Thymus (tissue), 14 donors: ENCODE measurements at places on chromosomes 6 and 20. TPM values are rescaled to one million over a fixed set of nuclear protein-coding genes. Genes with fewer than 3 reads are reported as not detected.

DNA sequence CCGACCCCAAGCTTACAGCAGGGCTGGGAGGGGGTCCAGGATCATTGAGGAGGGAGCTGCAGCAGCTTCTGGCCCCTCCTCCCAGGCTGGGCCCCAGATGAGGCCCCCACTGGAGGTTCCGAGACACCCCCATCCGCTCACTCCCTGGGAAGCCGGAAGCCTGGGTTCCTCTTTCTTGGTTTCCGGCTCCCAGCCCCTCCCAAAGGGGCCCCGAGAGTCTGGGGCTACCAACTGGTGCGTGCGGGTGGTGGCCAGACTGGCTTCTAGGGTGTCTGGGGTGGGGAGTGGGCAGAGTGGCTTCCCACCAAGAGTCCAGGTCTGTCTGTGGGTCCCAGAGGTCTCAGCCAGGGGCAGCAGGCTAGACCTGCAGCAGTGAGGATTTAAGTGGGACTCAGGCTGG lies 2.2 kb downstream of the RGS19 start:
- peak; percentile 65 for DNase-seq
- H3K4me3 ChIP-seq, result peak overlapping the region; percentile 71
- H3K27ac ChIP-seq, result peak overlapping the region; percentile 85
- peaks cover 35% of the 10 kb centered on the region for H3K36me3 ChIP-seq
- H3K4me1 ChIP-seq, result peaks cover 27% of the 10 kb centered on the region

GRCh38 chr6:35647400-35647799 lies 41.3 kb downstream of the FKBP5 start:
- DNase-seq, result no peak
- H3K36me3 ChIP-seq, result peaks cover 16% of the 10 kb centered on the region
- no peaks in the 10 kb centered on the region for H3K4me1 ChIP-seq
- H3K4me3 ChIP-seq, result no peak overlapping the region

- no peak for DNase-seq
- no peak overlapping the region for H3K27ac ChIP-seq
- H3K36me3 ChIP-seq, result no peaks in the 10 kb centered on the region
Observed at GRCh38 chr20:11311659-11312224, 606.0 kb upstream of the BTBD3 start.

- DNase-seq, result no peak
- H3K4me1 ChIP-seq, result no peaks in the 10 kb centered on the region
- H3K27me3 ChIP-seq, result no peaks in the 10 kb centered on the region
- no peak overlapping the region for H3K4me3 ChIP-seq
- no peak overlapping the region for H3K27ac ChIP-seq
Observed at GRCh38 chr6:82589509-82590206, 226.0 kb downstream of the TPBG start.

DNA sequence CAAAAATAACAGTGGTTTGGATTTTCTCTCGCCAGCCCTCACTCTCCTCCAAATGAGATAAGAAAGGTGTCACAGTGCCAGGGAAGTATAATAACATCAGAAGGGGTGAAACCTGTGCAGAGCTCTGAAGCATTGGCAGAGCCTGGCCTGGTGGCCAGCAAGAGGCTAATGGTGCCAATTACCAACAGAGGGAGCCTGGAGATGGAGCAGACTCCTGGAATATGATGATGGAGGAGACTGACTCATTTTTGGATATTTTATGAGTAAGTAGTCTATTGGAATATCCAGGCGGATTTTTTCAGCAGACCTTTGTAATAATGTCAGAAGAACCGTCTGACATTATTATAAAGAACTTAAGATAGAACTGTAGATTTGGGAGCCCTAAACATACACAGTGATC lies 442.6 kb upstream of the MARCKS start:
- no peaks in the 10 kb centered on the region for H3K4me1 ChIP-seq
- H3K36me3 ChIP-seq, result no peaks in the 10 kb centered on the region
- H3K27me3 ChIP-seq, result no peaks in the 10 kb centered on the region

DNA sequence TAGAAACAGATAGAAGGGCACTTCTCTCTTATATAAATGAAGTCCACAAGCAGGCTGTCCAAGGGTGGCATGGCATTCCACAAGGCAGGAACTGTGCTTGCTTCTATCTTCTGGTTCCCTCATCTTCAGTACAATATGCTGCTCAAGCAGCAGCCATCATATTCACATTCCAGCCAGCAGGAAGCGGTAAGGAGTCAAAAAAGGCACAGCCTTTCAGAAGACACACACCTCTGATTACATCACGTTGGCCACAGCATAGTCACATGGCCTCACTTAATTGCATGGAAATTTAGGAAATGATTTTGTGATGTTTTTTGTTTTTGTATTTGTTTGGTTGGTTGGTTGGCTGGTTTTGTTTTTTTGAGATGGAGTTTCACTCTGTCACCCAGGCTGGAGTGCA lies 19.0 kb downstream of the REM1 start:
- no peaks in the 10 kb centered on the region for H3K36me3 ChIP-seq
- no peak for DNase-seq
- no peaks in the 10 kb centered on the region for H3K27me3 ChIP-seq
- no peak overlapping the region for H3K27ac ChIP-seq
- H3K4me1 ChIP-seq, result no peaks in the 10 kb centered on the region
- no peak overlapping the region for H3K4me3 ChIP-seq

- H3K27ac ChIP-seq, result no peak overlapping the region
- H3K4me1 ChIP-seq, result no peaks in the 10 kb centered on the region
- no peak for DNase-seq
- no peak overlapping the region for H3K4me3 ChIP-seq
- no peaks in the 10 kb centered on the region for H3K27me3 ChIP-seq
- H3K36me3 ChIP-seq, result no peaks in the 10 kb centered on the region
Observed at GRCh38 chr20:36854348-36855240, 21.3 kb upstream of the TLDC2 start.

DNA sequence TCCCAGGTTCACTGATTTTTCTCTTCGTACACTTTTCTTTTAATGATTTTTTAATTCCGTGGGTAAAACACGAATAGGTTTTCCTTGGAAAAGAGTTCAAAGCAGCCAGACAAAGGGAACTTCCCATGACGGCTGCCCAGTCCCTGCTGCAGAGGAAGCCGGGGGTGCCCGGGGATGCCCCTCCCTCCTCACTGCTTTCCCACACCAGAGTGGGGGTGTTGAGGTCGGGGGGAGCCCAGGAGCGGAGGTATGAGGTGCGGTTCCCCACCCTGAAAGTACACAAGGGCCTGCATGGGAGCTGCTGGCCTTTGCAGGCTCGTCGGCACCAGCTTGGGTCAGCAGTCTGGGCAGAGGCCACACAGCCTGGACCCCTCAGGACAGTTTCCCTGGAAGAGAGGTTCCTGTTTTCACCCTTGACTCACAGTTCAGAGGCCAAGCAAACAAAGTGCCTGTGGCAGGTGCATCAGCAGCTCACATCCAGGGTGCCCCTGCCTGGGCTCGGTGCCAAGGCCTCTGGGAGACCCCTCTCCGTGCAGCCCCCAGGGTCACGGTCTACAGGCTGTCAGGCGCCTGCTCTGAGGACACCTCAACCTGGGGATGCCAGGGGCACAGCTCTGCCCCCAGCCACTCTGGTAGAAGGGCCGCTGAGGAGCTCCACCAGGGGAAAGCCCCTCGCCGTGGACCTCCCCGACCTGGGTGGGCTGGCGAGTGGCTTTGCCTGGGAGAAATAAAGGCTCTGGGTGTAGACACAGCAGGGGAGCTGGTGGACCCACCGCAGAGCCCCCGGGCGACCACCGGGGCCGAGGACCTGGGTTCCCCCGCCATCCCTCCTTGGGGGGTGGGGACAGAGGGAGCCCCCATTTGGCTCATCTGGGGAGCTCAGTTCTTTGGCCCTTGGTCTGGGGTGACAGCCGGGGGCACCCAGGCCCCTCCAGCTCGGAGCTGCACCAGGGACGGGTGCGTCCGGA lies 15.4 kb upstream of the CHRNA4 start:
- no peak for DNase-seq
- no peak overlapping the region for H3K4me3 ChIP-seq
- H3K27me3 ChIP-seq, result peaks cover 2% of the 10 kb centered on the region
- H3K36me3 ChIP-seq, result no peaks in the 10 kb centered on the region

DNA sequence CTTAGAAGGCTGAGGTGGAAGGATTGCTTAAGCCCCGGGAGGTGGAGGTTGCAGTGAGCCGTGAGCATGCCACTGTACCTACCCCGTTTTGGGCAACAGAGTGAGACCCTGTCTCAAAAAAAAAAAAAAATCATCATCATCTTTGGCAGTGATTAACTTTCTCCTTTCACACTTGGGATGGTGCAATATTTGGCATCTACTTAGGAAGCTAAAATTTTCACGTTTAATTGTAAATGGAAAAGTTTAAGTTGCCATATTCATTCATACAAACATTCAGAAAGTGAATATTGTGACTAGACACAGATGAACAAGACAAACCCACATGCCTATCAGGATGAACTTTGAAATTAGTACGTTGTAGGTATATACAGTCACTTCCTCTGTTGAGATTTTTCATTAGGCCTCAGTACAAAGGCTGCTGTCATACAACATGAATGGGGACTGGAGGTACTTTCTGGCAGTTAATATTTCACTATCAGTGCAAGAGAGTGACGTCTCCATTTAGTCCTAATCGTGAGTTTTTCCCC lies 10.3 kb downstream of the TOP1 start:
- peaks cover 7% of the 10 kb centered on the region for H3K36me3 ChIP-seq
- DNase-seq, result no peak
- peaks cover 6% of the 10 kb centered on the region for H3K4me1 ChIP-seq
- H3K27ac ChIP-seq, result no peak overlapping the region
- H3K27me3 ChIP-seq, result no peaks in the 10 kb centered on the region

DNA sequence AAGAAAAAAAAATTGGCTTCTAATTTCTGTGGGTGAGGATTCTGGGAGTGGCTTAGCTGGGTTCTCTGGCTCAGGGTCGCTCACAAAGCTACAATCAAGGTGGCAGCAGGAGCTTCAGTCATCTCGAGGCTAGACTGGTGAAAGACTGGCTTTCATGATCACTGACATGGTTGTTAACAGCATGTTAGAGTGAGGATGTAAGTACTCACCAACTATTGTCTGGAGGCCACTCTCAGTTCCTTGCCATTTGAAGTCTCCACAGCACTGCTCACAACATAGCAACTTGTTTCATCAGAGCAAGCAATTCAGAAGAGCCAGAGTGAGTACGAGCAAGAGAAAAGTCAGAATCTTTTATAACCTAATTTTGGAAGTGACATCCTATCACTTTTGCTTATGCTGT lies 145.7 kb upstream of the PRSS16 start:
- H3K4me3 ChIP-seq, result no peak overlapping the region
- peaks cover 4% of the 10 kb centered on the region for H3K4me1 ChIP-seq
- H3K27ac ChIP-seq, result no peak overlapping the region

DNA sequence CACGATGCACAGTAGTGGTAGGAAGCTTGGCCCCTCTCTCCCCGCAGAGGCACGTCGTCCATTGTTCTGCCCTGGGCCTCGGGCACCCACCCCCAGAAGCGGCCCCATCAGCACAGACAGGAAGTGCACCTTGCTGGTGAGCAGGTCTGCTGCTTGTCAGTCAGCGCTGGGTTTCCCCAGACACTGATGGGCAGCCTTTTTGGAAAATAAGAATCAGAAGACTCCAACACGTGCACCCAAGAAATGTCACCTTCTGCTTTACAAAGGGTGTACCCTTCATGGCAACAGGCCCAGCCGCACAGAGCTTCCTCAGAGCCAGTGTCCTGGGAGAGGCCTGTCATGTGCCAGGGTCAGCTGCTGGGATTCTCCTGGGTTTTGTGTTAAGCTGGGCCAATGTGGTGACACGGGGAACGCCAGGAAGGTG lies 34.7 kb upstream of the IRF4 start:
- DNase-seq, result no peak
- no peaks in the 10 kb centered on the region for H3K27me3 ChIP-seq
- no peak overlapping the region for H3K27ac ChIP-seq
- H3K4me3 ChIP-seq, result no peak overlapping the region
- no peaks in the 10 kb centered on the region for H3K36me3 ChIP-seq

MARCKS gene
- 94.5 TPM for total RNA-seq

ZBTB2 gene
- total RNA-seq, result 22.1 TPM
